ENCODE measurements at places on chromosomes 12 and 14.

DNA sequence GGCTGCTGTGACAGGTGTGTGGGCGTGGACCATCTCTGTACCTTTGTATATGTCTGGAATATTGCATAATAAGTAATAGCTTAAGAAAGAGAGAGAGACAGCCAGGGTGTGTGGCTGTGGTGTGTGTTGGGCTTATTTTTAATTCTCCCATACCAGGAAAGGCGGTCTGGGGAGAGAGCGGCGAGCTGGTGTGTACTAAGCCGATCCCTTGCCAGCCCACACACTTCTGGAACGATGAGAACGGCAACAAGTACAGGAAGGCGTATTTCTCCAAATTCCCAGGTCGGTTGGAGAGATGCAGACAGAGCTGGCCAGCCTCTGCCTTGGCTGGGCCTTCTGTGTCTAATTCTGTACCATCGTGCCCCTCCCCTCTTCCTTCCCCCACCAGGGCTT, 63.9 kb downstream of the AACS start:
- no peak for DNase-seq

DNA sequence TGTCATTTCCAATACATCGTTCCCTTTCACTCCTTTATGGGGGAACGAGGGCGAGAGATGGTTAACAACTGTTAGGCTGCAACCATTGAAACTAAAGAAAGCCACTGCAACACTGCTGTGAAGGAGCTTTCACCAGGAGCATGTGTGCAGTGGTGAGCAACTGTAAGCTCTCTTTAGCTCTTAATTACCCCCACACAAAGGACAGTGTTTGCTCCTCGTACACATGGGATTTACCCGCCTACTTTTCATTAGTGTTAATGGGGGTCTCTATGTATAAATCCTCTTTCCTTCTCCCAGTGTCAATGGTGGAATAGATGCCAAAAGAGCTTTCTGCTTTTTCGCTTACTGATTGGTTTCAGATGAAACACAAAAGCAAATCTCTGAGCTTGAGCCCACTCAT, 343.1 kb downstream of the FLRT2 start:
- no peak for DNase-seq

DNA sequence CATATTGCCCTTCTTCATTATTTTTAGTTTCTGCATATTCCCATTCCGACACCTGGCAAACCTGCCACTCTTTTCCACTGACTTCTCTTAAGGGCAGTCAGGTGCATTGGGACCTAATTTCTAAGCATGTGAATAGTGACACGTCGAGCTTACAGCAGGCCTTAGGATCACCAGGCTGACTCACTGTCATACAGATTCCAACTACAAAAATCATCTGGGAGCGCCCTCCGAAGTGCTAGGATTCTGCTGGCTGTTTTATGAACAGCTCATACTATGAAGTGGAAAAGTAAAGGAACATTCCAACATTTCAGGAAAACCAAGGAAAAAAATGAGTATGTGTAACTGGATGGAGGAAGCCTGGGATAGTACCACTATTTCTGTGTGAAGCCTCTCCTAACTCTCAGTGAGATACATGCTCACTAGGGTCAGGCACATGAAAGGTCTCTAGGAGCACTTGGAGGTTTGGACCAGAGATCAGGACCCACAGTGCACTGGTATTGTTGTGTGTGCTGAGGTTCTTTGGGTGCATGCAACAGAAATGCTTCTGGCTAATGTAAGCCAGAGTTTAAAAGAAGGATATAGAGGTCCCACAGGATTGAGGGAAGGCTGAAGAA, 257.4 kb downstream of the ZFP36L1 start:
- DNase-seq = no peak

DNA sequence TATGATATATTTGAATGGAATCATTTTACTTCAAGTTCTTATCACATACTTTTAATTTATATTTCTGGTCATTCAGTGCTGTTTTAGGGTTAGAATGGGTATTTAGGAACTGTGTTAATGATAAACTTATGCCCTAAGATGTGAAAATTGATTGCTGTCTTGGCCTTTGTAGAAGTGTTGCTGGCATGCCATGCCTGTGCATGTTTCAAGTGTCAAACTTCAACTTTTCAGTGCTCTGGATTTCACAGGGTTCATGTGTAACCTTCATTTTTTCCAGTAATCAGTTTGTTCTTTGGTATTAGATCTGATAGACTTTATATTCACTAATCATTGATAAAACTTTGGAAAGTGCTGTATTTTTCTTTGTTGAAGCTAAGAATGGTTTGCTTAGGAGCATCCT, 36.6 kb downstream of the YLPM1 start:
- DNase-seq = no peak

GRCh38 chr14:101005447-101005846, 101.9 kb upstream of the RTL1 start:
- no peak for DNase-seq

DNA sequence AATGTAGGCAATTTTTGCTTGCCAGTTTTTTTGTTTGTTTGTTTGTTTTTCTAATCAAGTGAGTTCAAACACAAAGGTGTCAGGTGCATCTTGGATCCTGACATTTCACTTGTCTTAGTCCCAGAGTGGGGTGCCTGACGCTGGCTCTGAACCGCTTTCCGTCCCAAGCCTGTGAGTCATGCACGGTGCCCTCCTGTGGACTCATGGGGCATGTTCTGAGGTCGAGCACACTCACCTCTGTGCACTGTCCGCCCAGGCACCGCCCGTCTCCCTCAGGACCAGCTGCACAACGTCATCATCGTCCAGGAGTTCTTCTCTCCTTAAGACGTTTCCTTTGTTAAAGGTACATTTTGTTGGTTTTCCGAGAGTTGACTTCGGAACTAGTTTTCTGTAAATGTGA, 98.2 kb downstream of the GLT1D1 start:
- no peak for DNase-seq

DNA sequence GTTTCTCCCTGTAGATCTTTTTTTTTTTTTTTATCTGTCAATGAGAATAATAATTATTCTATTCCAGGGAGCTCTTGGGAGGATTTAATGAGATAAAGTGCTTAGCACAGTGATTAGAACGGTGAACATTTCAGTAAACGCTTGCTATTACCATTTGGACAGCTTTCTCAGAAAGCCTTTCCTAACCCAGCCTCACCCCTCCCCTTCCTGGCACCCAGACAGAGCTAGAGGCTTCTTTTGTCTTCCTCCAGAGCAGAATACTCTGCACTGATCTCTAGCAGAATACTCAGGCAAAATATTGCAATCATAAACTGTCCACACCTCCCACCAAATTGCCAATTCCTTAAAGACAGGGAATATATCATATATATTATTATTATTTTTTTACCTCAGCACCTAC, 66.6 kb downstream of the ERGIC2 start:
- DNase-seq = no peak

DNA sequence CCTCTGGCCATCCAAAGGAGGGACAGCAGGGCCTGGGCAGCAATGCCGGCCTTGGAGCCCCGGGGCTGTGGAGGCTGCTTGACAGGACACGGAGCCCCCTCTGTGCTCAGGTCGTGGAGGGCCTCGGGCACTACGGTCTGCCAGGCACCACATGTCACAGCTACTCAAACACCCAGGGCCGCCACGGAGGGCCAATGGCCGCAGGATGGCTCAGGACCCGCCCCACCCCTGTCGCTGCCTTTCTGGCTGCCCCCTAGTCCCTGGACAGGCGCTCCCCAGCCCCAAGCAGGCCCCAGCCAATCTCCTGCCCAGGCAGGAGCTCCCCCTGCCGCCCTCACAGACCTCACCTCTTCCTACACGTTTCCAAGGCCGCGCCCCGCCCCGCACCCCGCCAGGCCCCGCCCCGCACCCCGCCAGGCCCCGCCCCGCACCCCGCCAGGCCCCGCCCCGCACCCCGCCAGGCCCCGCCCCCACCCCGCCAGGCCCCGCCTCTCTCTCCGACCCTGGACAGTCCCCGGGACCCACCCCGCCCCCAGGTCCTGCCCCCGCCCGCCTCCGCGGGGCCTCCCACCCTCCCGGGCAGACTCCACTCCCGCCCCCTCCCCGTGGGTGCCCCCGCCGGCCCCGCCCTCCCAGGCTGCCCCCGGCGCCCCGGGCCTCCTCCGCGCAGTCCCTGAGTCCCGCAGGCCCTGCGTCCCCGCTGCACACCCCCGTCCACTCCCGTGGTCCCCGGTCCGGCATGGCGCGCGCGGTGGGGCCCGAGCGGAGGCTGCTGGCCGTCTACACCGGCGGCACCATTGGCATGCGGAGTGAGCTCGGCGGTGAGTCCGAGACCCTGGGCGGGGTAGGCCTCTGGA, at the start of gene ASPG:
ASPG (plus strand) TSS at position 669 of the 857 bp plus-strand sequence; CDS start at position 740, 71 bp downstream.
- no peak for DNase-seq

All from CD4-positive, alpha-beta T cell treated with Interleukin-4 for 1 hour (primary cell).